ENCODE measurements at places on chromosomes 13 and 19. TPM values are rescaled to one million over a fixed set of nuclear protein-coding genes. Genes with fewer than 3 reads are reported as not detected.

SIGLECL1 gene
- total RNA-seq, result not detected

TTYH1 gene
- total RNA-seq, result not detected

CEACAM3 gene
- not detected for total RNA-seq

MATK gene
- under 0.01 TPM for total RNA-seq

GSX1 gene
- total RNA-seq, result not detected

ZNF490 gene
- 7.2 TPM for total RNA-seq

FARP1 gene
- 33.2 TPM for total RNA-seq

KLK11 gene
- 29.0 TPM for total RNA-seq

PEG3 gene
- total RNA-seq, result 0.34 TPM

LGI4 gene
- not detected for total RNA-seq

CAMSAP3 gene
- 4.4 TPM for total RNA-seq

C13orf42 gene
- total RNA-seq, result not detected

CGB1 gene
- total RNA-seq, result not detected

IZUMO2 gene
- total RNA-seq, result not detected

GAPDHS gene
- not detected for total RNA-seq

UBL3 gene
- total RNA-seq, result 17.2 TPM

SIGLEC5 gene
- not detected for total RNA-seq

RGCC gene
- 1.4 TPM for total RNA-seq

TIMM44 gene
- total RNA-seq, result 85.6 TPM

ZSCAN4 gene
- 0.50 TPM for total RNA-seq

SAFB2 gene
- 41.9 TPM for total RNA-seq

SYCN gene
- total RNA-seq, result not detected

LRP3 gene
- 5.1 TPM for total RNA-seq

COL4A1 gene
- total RNA-seq, result 45.3 TPM

CRX gene
- total RNA-seq, result not detected

ALOX5AP gene
- 0.85 TPM for total RNA-seq

EDNRB gene
- total RNA-seq, result not detected

ZNF563 gene
- total RNA-seq, result 3.8 TPM
